AG08395 (cell line): ENCODE measurements at places on chromosomes 4 and X.

DNA sequence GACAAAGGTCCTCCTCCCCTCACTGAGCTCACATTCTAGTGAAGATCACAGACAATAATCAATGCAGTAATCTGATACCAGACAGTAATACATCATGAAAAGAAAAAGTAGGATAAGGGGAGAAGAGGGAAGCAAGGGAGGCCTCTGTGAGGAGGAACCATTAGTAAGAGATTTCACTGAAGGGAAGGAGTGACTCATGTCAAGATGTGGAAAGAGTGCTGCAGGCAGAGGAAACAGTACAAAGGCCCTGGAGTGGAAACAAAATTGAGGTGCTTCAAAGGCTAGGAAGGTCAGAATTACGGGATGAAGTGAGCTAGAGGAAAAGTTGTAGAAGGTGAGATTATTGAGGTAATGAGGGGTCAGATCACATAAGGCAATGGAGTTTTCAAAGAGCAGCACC lies 38.1 kb downstream of the LAMTOR3 start:
- DNase-seq: peak; percentile 23

- peak; percentile 36 for DNase-seq
Observed at GRCh38 chrX:134682081-134682480, 23.8 kb upstream of the PLAC1 start.

- no peak for DNase-seq
Observed at GRCh38 chrX:37872303-37872655, 24.9 kb upstream of the DYNLT3 start.

DNA sequence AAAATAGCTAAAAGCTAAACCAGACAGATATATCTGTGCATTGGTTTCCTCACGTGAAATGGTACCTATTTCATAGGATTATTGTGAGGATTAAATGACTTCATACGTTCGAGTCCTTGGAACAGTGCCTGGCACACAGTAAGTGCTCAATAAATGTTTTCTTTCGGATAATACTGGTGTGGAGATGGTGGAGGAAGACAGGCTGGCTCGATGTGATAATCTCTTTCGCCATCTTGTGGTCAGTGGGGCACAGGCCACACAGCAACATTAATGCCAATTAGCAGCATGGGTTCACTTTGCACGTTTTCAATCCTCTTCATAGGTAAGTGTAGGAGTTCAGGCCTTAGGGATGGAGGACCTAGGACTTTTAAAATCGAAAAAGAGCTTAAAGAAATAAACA lies 9.3 kb downstream of the PAGE4 start:
- peak; percentile 54 for DNase-seq

DNA sequence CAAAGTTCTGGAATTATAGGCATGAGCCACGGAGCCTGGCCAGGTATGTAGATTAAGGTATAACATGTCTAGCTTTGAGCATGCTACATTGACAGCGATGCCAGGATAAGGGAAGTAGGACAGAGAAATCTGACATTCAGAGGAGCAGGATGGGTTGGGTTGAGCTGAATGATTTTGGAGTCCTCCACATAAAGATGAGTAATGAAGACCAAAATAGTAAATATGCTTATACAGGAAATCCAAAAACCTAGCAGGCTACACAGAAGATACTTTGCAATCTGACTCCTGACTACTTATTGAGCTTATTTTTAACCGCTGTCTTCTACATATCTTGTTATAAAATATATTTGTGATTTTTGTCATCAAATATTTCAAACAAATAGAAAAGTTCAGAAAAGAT lies 69.7 kb downstream of the PDGFC start:
- peak; percentile 50 for DNase-seq

DNA sequence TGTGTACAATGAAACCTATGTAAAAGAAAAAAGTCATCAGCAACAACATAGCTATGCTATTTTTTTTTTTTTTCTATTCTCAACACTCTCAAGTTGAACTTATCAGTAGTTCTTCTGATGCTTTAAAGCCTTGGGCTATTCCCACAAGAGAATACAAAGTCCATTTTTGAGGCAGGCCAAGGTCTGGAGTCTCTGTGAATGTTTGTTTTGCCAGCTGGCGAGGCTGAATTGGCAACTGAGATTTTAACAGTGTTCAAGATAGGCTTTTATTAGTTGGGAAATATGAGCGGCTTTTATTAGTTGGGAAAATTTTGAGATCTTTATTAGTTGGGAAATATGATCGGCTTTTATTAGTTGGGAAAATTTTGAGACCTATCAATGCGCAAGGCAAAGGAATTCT lies 336.6 kb downstream of the SLITRK2 start:
- DNase-seq: no peak

- no peak for DNase-seq
Observed at GRCh38 chr4:124487651-124488050, 224.9 kb downstream of the ANKRD50 start.

GRCh38 chrX:128425546-128425945 lies 373.3 kb upstream of the ACTRT1 start:
- DNase-seq: no peak

DNA sequence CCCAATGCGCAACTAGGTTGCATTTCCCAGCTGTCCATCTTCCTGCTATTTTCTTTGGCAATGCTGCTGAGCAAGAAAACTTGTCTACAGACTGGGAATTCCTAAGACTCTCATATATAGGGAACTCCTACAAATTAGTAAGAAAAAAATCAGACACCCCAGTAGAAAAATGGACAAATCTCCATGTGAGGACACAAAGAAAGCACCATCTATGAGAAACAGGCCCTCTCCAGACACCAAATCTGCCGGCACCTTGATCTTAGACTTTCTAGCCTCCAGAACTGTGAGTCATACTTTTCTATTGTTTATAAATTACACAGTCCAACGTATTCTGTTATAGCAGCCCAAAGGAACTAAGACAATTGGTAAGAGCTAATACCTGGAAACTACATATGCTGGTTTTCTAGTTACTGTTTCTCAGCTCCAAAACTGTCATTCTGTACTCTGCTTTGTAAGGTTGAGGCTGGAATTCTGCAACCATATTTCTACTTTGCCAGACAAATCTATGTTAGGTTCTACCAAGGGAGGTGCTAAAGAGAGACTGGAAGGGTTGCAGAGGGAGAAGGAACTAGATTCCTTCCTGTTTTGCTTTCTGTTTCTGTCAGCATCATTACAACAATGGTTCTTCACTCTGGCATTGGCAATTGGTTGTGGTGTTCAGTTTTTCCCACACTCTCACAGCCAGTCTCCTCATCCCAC lies 35.7 kb upstream of the FAM241A start:
- no peak for DNase-seq

- no peak for DNase-seq
Observed at GRCh38 chrX:16903274-16904022, 33.3 kb upstream of the RBBP7 start.

- DNase-seq: no peak
Observed at GRCh38 chr4:79603681-79604080, 195.7 kb upstream of the GK2 start.

DNA sequence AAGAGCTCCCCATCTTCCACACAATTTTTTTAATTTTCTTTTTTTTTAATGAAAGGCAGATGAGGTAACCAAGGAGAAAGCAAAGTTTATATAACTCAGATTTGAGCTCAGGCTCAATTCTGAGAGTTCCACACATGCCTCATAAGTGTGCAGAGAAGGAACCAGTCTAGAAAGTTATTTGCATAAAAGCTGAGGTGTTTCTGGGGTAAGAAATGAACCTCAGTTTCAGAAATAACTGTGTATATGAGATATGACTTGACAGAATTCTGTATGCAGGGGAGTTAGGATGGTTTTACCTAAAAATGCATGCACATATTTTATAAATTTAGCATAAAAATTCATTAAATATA lies 51.3 kb downstream of the DTHD1 start:
- no peak for DNase-seq

GRCh38 chrX:121479406-121479805 lies 432.0 kb downstream of the GLUD2 start:
- DNase-seq: no peak

GRCh38 chr4:102735582-102735981 lies 25.2 kb downstream of the MANBA start:
- DNase-seq: no peak

DNA sequence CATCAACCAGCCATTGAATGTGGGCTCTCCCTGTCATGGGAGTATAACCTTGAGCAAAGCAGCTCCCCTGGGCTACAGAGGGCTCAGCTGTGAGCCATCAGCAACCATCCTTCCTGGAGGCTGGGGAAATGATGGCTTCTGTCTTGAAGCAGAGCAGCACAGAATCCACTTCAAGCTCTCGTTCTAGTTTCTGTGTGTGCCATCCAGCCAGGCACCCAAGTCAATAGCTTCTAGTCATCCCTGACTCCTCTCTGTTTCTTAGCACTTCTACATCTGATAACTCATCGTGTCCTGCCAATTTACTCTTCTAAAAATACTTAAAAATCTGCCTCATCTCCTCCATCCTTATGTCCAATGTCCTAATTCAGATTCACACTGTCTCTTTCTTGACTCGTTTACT lies 42.2 kb upstream of the TSPAN5 start:
- no peak for DNase-seq

GRCh38 chr4:74056114-74056857 lies 17.8 kb upstream of the CXCL3 start:
- peak; percentile 29 for DNase-seq

DNA sequence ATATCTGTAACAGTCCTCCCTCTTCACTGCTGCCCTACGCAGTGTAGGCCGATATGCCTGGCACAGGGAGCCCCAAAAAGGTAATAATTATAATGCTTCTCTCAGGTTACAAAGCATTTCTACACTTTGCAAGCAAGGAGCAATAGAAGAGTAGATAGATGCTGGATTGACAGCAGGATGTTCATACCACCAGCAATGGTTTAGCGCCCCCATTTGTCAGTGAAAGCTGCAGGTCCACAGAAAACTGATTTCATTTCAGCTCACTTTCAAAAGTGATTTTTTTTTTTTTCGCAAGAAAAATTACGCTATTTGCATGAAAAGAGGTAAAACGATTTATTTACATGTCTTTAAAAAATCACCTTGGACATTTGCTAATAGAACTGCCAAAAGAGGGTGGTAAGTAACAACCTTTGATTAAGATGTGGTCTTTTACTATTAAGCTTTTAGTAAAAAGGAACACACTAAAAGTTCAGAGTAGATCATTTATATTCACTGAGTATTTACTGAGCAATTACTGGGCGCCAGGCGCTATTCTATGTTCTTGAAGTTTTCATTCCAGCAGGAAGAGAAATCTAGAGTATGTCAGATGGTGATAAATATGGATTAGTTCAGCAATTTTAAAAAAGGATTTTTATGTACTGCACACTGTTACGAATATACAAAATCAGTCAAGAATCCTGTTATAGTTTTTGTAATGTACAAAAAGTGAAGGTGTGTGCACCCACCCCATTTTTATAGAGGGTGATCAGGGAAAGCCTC lies 34.4 kb downstream of the HPF1 start:
- no peak for DNase-seq

- no peak for DNase-seq
Observed at GRCh38 chrX:153338836-153339235, 4.9 kb downstream of the ZNF275 start.

DNA sequence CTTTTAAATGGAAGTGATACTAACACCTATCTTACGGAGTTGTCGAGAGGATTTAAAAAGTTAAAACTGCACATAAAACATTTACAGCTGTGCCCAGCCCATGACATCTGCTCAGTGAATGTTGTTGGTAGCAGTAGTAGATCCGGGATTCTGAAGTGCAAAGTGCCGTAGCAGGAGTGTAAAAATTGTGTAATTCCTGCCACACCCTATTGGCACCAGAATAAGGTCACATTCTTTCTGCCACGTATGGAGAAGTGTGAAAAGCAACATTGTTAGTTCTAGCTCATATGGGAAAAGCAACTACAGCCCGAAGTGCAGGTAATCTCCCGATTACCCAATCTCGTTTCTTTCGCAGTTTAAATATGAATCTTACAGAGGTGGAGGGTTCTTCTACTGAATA lies 31.2 kb downstream of the PRIMPOL start:
- no peak for DNase-seq

DNA sequence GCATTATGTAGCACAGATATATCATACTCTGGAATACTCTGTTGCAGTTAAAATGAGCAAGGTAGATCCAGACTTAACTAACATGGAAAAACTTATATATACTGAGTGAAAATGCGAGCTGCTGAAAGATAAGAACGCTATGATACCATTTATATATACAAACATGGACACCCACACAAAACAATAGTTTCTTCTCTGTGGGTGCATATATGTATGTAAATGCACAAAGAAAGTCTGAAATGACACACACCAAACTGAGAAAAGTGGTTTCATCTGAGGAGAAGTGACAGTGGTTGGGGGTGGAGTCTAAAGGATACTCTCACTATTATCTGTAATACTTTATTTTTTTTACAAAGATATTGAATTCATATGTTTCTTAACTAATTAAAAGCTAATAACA lies 12.2 kb upstream of the FGF2 start:
- DNase-seq: no peak

DNA sequence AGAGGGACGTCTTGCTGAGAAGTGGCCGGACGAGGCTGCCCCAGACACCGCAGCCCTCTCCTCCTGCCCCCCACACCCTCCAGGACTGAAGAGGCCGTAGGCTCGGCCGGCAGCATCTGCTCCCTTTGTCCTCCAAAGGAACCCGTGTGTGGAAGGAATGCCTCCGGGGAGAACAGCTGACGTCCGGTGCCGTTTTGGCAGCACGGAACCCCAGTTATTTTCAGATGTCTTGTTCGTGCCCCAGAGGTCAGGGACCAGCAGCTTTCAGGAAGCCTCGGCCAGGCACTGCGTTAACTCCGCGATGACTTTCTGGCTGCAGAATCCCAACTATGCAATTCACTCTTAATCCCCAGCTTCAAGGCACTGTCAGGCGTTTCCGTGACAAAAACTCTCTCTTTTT lies 10.9 kb upstream of the PPP2R3B start:
- peak; percentile 55 for DNase-seq

DNA sequence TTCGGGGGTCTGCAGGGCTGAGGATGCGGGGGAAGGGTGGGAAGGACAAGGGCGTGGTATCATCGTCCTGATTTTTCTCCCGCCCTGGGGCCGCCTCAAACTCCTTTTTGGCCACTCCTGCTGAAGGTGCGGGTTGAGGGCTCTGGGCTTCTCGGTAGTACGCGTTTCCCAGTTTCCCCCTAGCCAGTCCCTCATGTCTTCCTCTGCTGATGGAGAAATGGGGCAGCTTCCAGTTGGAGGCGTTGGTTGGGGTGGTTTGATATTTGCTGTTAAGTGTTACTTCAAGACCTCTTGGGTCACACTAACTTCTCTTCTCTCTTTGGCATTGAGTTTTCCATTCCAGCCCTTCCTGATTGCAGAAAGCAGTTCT lies 482 bp downstream of the GSTCD start:
- no peak for DNase-seq

GRCh38 chr4:128831531-128832242 lies 22.2 kb downstream of the JADE1 start:
- DNase-seq: no peak
